Inflammatory macrophage (primary cell): ENCODE measurements at places on chromosomes 12 and 14.

DNA sequence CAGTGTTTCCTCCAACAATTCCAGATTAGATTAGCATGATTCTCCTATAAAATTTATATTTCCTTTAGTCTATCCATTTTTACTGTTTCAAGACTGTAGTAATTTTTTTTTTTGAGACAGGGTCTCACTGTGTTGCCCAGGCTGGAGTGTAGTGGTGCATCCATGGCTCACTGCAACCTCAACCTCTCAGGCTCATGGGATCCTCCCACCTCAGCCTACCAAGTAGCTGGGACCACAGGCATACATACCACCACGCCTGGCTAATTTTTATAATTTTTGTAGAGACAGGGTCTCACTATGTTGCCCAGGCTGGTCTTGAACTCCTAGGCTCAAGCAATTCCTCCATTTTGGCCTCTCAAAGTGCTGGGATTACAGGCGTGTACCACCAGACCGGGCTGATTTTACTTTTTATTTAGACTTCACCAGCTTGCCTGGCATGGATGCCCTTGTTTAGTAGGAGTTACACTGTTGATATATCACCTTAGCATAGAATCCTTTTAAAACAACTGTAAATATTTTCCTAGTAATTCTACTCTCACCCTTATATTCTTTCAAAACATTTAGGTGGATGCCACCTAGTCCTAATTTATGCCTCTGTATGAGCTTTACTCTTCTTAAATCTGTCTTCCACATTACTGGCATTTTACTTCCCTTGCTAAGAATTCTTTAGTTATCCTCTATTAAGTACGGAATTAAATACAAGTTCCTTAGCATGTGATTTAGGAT lies 55.8 kb upstream of the LIMA1 start:
- no peak for DNase-seq

DNA sequence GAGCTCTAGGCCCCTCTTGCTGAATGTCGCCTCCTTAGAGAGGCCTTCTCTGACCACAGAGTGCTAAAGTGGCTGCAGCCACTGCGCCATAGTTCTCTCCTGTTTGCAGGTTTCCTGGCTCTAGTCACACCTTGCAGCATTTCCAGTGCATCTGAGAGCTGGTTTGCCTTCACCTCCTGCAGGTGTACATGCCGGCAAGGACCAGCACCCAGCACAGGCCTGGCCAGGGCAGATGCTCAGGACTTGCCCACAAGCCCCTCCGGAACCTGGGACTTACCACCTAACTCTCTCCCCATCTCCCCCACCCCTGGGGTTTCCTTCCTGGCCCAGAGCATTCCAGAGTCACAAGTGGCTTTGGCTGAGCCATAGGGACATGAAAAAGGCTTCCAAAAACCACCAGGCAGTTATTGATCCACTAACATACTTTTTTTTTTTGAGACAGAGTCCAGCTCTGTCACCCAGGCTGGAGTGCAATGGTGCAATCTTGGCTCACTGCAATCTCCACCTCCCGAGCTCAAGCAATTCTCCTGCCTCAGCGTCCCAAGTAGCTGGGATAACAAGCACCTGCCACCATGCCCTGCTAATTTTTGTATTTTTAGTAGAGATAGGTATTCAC lies 9.1 kb downstream of the ITPK1 start:
- DNase-seq, result no peak

- DNase-seq, result no peak
Observed at GRCh38 chr14:60649875-60650372, 647 bp upstream of the SIX1 start.

GRCh38 chr14:24436355-24437019 lies 6.1 kb downstream of the SDR39U1 start:
- DNase-seq, result peak; percentile 82

GRCh38 chr14:101529079-101529478 lies 32.2 kb upstream of the DIO3 start:
- no peak for DNase-seq

GRCh38 chr12:122882908-122883558 lies 12.9 kb downstream of the VPS37B start:
- DNase-seq, result no peak

- no peak for DNase-seq
Observed at GRCh38 chr12:25716842-25717241, 163.8 kb upstream of the LMNTD1 start.

- no peak for DNase-seq
Observed at GRCh38 chr14:47150267-47150666, 498.7 kb upstream of the RPL10L start.

GRCh38 chr14:21106498-21107282 lies 5.8 kb downstream of the TMEM253 start:
- peak; percentile 82 for DNase-seq

- DNase-seq, result no peak
Observed at GRCh38 chr12:47752552-47752951, 6.1 kb downstream of the RAPGEF3 start.

- DNase-seq, result no peak
Observed at GRCh38 chr12:94171595-94171930, 23.2 kb downstream of the PLXNC1 start.

- no peak for DNase-seq
Observed at GRCh38 chr14:42228611-42229010, 621.9 kb downstream of the LRFN5 start.
